ENCODE measurements at places on chromosomes 4 and X.

DNA sequence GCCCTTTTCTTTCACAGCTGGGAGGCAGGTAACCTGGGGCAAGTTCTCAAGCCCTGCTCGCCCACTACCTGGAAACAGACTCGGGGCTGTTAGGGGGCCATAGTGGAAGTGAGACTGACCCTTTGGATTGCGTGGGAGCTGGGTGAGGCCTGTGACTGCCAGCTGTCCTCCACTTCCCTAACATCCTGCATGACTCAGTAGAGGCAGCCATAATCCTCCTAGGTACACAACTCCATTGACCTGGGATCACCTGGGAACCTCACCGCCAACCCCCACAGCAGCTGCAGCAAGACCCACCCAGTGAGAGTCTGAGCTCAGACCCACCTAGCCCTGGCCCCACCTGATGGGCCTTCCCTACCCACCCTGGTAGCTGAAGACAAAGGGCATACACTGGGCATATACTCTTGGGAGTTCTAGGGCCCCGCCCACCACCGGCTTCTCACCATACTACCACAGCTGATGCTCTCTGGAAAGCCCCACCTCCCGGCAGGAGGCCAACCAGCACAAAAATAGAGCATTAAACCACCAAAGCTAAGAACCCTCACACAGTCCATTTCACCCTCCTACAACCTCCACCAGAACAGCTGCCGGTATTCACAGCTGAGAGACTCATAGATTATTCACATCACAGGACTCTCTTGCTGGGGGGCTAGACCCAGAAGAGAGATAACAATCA, 61.1 kb upstream of the DCTD start:
- no peak for DNase-seq

GRCh38 chrX:105150557-105150956, 69.9 kb downstream of the TEX13A start:
- no peak for DNase-seq

- no peak for DNase-seq
These were observed 147.9 kb downstream of the CHIC2 start for GRCh38 chr4:53916431-53916889.

GRCh38 chr4:132383571-132384199, 765.4 kb upstream of the PCDH10 start:
- no peak for DNase-seq

- DNase-seq = no peak
These were observed 70.5 kb downstream of the GATB start for GRCh38 chr4:151690164-151690870.

GRCh38 chr4:56981795-56982201, 3.1 kb downstream of the POLR2B start:
- DNase-seq = no peak

GRCh38 chrX:63785708-63786040, 660 bp upstream of the ARHGEF9 start:
- no peak for DNase-seq

DNA sequence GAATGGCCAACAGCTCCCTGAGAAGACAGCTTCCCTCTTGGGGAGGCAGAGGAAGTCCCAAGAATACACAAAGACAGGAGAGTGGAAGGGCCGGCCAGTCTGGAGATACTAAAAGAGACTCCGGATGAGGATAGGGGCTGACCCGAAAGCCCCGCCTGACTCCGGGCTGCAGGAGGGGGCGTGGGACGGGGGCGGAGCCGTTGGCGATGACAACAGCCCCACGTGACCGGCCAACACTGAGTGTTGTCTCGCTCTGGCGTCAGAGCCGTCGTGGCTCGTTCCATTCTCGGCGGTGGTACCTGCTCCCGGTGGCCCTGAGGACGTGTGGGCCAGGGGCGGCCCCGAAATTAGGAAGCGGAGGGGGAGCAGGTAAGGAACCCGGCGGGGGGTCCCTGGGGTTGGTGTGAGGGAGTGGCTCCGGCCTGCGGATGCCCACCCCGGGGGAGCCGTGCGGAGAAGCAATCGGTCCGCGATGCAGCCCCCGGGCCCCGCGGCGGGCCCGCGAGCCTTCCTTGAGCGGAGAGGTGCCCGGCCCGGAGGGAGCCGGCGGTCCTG, at the start of gene BEX4:
Gene BEX4 (plus strand): TSS at position 239 of the 555 bp plus-strand sequence. CDS start 1,046 bp downstream, outside the sequence.
- peak; percentile 58 for DNase-seq

- no peak for DNase-seq
These were observed 66.7 kb downstream of the DGKK start for GRCh38 chrX:50403903-50404302.

GRCh38 chr4:182425302-182425701, 182.1 kb downstream of the TENM3 start:
- DNase-seq = no peak

DNA sequence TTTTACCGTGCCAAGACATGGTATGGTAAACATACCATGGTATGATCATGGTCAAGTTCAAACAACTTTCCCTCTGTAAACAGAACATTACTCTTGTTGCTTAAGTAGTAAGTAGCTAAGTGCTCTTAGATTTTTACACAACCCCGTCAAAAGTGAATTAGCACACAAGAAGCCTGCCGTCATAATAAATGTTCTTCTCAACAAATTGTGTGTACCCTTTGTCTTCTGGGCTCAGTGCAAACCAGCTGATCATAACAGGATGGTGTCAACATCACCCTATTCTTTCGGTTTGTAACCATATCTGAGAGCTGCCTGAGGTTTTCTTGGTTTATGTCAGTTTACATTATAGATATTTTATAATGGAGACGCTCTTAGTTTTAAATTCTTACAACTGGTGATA, 28.8 kb downstream of the MSL3 start:
- DNase-seq = no peak

DNA sequence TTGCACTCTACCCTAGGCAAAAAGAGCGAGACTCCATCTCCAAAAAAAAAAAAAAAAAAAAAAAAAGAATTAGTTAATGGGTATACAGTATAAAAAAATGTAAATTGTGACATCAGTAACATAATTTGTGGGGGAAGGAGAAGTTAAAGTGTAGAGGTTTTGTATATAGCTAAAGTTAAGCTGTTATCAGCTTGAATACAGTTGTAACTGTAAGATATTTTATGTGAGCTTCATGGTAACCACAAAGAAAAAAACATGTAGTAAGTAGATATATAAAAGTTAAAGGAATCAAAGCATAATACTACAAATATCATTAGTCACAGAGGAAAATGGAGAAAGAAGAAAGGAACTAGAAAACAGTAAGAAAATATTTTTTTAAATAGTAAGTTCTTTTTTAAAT, 53.2 kb upstream of the EPGN start:
- no peak for DNase-seq

All from stimulated activated CD8-positive, alpha-beta memory T cell treated with anti-CD3 and anti-CD28 coated beads, Interleukin-7, amount 100 ng/mL, for 1 hour (primary cell).